ENCODE measurements at places on chromosomes 13 and 19. TPM values are rescaled to one million over a fixed set of nuclear protein-coding genes. Genes with fewer than 3 reads are reported as not detected.

DNA sequence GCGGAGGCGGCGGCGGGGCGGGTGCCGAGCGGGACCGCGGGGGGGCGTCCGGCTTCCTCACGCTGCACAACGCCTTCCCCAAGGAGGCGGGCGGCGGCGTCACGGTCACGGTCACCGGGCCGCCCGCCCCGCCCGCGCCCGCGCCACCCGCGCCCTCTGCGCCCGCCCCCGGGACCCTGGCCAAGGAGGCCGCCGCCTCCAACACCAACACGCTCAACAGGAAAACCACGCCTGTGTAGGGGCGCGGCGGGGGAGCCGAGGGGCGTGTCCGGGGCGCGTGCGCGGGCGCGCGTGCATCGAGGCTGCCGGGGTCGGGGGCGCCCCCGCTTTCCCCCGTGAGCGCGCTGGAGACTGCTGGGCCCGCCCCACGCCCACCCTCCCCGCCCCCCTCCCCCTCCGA lies 8.8 kb upstream of the CACNG6 start:
- H3K27me3 ChIP-seq: peaks cover 16% of the 10 kb centered on the region
- H3K4me3 ChIP-seq: no peak overlapping the region
- DNase-seq: no peak
- no peaks in the 10 kb centered on the region for H3K36me3 ChIP-seq

GRCh38 chr13:60654415-60654814 lies 257.4 kb downstream of the TDRD3 start:
- no peak overlapping the region for H3K4me3 ChIP-seq
- no peaks in the 10 kb centered on the region for H3K4me1 ChIP-seq
- DNase-seq: peak; percentile 65
- H3K36me3 ChIP-seq: no peaks in the 10 kb centered on the region
- H3K27ac ChIP-seq: no peak overlapping the region
- H3K27me3 ChIP-seq: peaks cover 30% of the 10 kb centered on the region

DNA sequence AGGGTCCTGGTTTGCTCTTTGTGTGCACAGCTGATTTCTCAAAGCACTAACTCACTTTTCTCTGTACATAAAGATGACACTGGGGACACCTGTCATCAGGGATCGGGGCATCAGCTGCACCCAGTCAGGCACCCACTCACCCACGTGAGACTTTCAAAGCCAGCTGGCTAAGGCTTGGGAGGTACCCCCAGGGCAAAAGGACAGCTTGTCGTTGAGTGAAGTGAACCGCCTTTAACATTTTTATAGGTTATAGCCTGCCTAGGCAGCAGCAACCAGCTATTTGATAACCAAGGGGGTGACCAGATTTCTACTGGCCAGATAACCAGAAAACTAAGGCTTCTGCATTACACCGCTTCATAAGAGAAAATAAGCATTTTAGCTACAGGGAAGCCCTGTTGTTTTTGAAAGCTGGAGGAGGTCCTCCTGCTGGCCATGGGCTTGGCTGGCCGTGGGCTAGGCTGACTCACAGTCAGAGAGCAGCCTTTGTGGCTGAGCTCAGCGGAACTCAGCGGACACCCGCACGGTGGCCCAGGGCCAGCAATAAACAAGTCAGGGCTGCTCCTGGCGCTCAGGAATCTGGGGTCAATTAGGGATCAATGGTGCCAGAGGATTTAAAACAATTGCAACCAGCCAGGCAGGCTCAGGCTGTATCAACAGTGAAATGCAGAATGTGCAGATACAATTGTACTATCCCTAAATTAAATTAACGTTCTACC lies 57.1 kb downstream of the ALOX5AP start:
- no peaks in the 10 kb centered on the region for H3K27me3 ChIP-seq
- peaks cover 22% of the 10 kb centered on the region for H3K4me1 ChIP-seq
- no peak overlapping the region for H3K4me3 ChIP-seq
- peak; percentile 92 for DNase-seq
- H3K27ac ChIP-seq: no peak overlapping the region

GRCh38 chr19:18090545-18091216 lies 3.9 kb upstream of the IL12RB1 start:
- H3K4me3 ChIP-seq: no peak overlapping the region
- no peaks in the 10 kb centered on the region for H3K4me1 ChIP-seq
- no peak overlapping the region for H3K27ac ChIP-seq
- no peaks in the 10 kb centered on the region for H3K27me3 ChIP-seq
- H3K36me3 ChIP-seq: no peaks in the 10 kb centered on the region
- no peak for DNase-seq

DNA sequence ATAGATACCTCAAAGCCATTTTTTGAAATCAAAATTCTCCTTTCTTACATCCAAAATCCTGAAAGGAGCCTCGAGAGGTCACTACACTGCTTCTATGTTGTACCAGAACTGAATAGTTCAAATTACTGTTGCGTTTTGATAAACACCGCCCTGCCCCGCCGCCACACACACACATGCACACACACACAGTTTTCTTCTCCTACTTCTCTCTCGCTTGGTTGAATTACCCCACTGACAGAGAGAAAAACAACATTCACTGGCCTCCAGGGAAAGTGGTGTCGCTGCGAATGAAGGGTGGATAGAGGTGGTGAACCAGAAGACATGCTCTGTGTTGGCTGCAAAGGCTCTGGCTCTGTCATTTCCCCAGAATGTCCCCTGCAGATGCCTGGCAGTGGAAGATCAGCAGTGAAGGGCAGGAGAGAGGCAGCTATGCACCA lies 183.4 kb upstream of the RFC3 start:
- no peaks in the 10 kb centered on the region for H3K27me3 ChIP-seq
- peak overlapping the region; percentile 89 for H3K27ac ChIP-seq
- DNase-seq: peak; percentile 17

DNA sequence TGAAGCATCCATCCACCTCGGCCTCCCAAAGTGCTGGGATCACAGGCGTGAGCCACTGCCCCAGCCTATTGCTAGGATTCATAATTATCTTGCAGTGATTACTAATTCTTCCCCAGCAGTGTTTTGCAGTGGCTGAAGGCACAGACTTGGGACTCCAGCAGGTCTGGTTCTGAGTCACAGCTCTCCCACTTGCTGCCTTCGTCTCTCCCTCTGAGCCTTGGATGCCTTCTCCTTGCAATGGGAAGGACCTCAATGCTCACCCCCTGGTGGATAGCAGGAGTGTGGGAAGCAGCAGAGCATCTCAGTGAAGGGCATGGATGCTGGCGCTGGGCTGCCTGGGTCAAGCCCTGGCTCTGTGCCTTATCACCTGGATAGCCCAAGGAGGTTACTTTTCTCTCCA lies 37.6 kb upstream of the SHKBP1 start:
- H3K27ac ChIP-seq: no peak overlapping the region
- H3K27me3 ChIP-seq: no peaks in the 10 kb centered on the region
- H3K4me1 ChIP-seq: peaks cover 12% of the 10 kb centered on the region
- peak; percentile 16 for DNase-seq

DNA sequence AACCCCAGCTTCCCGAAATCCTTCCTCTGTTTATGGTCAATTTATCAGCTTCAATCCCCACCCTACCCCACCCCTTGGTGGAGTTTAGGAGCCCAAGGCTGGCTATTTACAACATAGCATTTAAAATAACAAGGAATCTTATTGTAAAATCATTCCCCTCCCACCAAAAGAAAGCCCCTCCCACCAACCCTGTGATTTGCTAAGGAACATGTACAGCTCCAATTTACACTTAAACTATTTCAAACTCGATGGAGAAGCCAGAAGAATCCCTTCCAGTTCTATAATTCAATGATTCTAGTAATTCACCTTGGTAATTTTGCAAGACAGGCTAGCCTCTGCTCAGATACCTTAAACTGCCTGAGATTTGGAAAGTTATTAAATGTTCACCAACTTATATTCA lies 3.0 kb downstream of the LATS2 start:
- H3K27me3 ChIP-seq: no peaks in the 10 kb centered on the region
- H3K36me3 ChIP-seq: peaks cover 7% of the 10 kb centered on the region
- H3K4me3 ChIP-seq: peak overlapping the region; percentile 73
- H3K4me1 ChIP-seq: peaks cover 23% of the 10 kb centered on the region

GRCh38 chr19:29491491-29491890 lies 34.3 kb upstream of the VSTM2B start:
- no peak overlapping the region for H3K4me3 ChIP-seq
- no peak for DNase-seq
- H3K27me3 ChIP-seq: no peaks in the 10 kb centered on the region
- H3K27ac ChIP-seq: no peak overlapping the region
- H3K36me3 ChIP-seq: no peaks in the 10 kb centered on the region

DNA sequence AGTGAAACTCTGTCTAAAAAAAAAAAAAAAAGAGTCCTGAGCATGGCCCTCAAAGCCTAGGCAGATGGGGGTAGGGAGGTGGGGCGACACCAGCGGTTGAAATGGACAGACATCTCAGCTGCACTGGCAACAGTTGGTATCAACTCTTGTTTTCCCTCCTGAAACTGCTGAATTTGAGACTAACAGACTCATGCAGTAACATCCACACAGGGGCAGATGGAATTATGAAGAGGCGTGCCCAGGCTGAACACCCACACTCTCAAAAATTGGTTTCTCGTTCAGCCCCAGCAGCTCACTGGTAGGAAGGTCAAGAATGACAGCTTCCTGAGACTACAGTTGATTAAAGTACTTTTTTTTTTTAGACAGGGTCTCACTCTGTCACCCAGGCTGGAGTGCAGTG lies 24.1 kb downstream of the PBX4 start:
- no peaks in the 10 kb centered on the region for H3K27me3 ChIP-seq
- no peak for DNase-seq
- H3K4me1 ChIP-seq: peaks cover 14% of the 10 kb centered on the region
- H3K27ac ChIP-seq: no peak overlapping the region
- no peaks in the 10 kb centered on the region for H3K36me3 ChIP-seq

GRCh38 chr19:40663695-40664692 lies 26.5 kb downstream of the NUMBL start:
- peak overlapping the region; percentile 57 for H3K27ac ChIP-seq
- peak; percentile 25 for DNase-seq
- peaks cover 14% of the 10 kb centered on the region for H3K4me1 ChIP-seq
- H3K27me3 ChIP-seq: no peaks in the 10 kb centered on the region
- peaks cover 8% of the 10 kb centered on the region for H3K36me3 ChIP-seq

DNA sequence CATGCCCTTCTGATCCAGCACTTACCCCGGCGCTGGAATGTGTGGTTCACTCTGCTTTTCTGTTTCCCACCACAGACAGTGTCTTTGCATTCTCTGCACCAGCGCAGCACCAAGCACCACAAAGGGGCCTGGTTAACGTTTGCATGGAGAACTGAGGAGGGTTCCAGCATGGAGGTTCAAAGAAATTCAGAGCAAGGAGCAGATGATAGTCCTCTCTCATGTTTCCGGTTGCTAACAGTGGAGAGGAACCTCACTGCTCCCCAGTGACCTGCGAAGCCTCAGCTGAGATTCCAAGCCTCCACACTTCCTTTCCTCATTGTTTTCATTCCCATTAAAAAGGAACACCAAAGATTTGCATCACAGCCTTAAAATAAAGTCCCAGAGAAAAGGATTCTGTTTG lies 99.7 kb downstream of the STARD13 start:
- no peak overlapping the region for H3K4me3 ChIP-seq
- H3K27ac ChIP-seq: no peak overlapping the region
- peaks cover 41% of the 10 kb centered on the region for H3K4me1 ChIP-seq
- no peak for DNase-seq

DNA sequence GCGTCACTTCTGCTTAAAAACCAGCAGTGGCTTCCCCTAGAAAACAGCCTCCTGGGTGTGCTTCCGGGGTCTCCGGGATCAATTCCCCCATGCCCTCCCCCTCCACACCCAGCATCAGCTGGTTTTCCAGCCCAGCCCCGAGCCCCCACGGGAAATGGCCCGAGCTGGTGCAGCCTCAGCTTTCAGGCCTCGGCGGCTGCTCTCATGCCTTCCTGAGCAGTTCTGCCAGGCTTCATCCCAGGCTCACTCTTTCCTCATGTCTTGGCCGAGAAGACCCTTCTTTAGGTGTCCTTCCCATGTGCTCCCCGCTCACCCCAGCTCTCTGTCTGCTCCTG lies 103.1 kb upstream of the RNF113B start:
- no peak for DNase-seq
- no peaks in the 10 kb centered on the region for H3K27me3 ChIP-seq
- H3K27ac ChIP-seq: no peak overlapping the region
- H3K4me3 ChIP-seq: no peak overlapping the region
- H3K4me1 ChIP-seq: no peaks in the 10 kb centered on the region
- peaks cover 6% of the 10 kb centered on the region for H3K36me3 ChIP-seq

GRCh38 chr19:10988921-10989320 lies 28.1 kb downstream of the SMARCA4 start:
- H3K4me1 ChIP-seq: no peaks in the 10 kb centered on the region
- no peaks in the 10 kb centered on the region for H3K27me3 ChIP-seq
- H3K4me3 ChIP-seq: no peak overlapping the region

DNA sequence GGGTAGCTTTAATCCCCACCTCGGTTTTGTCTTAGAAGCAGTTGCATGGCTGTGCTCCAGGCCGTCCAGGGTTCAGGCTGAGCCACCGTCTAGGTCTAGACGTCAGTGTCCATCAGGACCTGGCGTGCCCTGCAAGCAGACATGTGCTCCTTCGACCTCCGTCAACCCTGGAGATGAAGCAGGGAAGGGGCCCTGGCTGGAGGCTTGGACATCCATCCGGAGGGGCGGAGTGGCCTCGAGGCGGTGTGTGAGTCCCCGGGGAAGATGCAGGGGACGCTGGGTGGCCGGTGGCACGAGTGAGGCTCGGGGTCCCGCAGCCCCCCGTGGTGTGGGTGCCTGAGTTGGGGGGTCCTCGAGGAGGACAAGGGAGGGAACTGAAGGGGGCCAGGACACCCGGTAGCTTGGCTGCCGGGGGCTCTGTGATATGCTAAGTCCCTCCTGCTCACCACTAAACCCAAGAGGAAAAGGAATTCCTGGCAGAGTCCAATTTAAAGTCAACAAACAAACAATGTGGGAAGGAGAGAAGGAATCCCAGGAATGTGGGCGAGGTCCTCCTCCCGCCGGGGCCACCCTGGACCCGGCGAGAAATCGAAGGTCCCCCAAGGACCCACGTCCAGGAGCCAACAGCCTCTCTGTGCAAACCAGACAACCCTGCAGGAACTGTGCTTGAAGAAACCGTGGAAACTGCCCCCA lies 14.9 kb upstream of the PTBP1 start:
- DNase-seq: peak; percentile 79
- H3K4me1 ChIP-seq: peaks cover 8% of the 10 kb centered on the region
- no peaks in the 10 kb centered on the region for H3K27me3 ChIP-seq
- peak overlapping the region; percentile 69 for H3K4me3 ChIP-seq
- H3K27ac ChIP-seq: peak overlapping the region; percentile 79
- peaks cover 16% of the 10 kb centered on the region for H3K36me3 ChIP-seq

GRCh38 chr19:56158170-56158757 lies 17.2 kb downstream of the ZNF444 start:
- no peak overlapping the region for H3K4me3 ChIP-seq
- peaks cover 17% of the 10 kb centered on the region for H3K36me3 ChIP-seq
- H3K4me1 ChIP-seq: no peaks in the 10 kb centered on the region
- H3K27ac ChIP-seq: no peak overlapping the region

- no peaks in the 10 kb centered on the region for H3K36me3 ChIP-seq
- H3K27ac ChIP-seq: no peak overlapping the region
- H3K4me1 ChIP-seq: peaks cover 8% of the 10 kb centered on the region
- no peak for DNase-seq
- no peaks in the 10 kb centered on the region for H3K27me3 ChIP-seq
- no peak overlapping the region for H3K4me3 ChIP-seq
These were observed 460.8 kb downstream of the KLF5 start for GRCh38 chr13:73519396-73520116.

GRCh38 chr13:85590231-85590931 lies 208.8 kb downstream of the SLITRK6 start:
- peak; percentile 71 for DNase-seq
- H3K27ac ChIP-seq: peak overlapping the region; percentile 67
- peaks cover 6% of the 10 kb centered on the region for H3K36me3 ChIP-seq
- peaks cover 31% of the 10 kb centered on the region for H3K4me1 ChIP-seq

ERICH6B gene
- not detected for total RNA-seq

TSHZ3 gene
- total RNA-seq: not detected

FARP1 gene
- 20.7 TPM for total RNA-seq

PET100 gene
- total RNA-seq: 53.9 TPM

UBA52 gene
- 1,392 TPM for total RNA-seq

ARMC6 gene
- 24.8 TPM for total RNA-seq

TUBA3C gene
- total RNA-seq: not detected

TUBB4A gene
- total RNA-seq: not detected
